ENCODE measurements at places on chromosomes 4 and X.
A peak's percentile ranks its signal among the peaks of the same experiment; 100 is the strongest.

DNA sequence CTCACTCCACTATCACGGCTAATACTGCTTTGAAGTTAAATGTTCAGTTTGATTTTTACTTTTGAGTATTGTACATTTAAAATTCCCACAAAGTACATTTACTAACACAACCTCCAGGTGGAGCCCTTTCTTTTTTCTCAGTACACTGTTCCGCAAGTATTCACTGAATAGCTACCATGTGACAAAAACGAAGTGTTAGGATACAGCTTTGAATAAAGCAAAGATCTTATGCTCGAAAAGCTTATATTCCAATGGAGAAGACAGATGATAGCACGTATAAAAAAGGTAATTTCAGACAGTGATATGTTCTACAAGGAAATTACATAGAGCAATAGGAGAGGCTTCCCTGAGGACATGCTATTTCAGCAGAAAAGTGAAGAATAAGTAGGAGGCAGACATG is 60.7 kb upstream of the ABCG2 start:
- H3K36me3 ChIP-seq, result no peaks in the 10 kb centered on the region
- no peak for DNase-seq

DNA sequence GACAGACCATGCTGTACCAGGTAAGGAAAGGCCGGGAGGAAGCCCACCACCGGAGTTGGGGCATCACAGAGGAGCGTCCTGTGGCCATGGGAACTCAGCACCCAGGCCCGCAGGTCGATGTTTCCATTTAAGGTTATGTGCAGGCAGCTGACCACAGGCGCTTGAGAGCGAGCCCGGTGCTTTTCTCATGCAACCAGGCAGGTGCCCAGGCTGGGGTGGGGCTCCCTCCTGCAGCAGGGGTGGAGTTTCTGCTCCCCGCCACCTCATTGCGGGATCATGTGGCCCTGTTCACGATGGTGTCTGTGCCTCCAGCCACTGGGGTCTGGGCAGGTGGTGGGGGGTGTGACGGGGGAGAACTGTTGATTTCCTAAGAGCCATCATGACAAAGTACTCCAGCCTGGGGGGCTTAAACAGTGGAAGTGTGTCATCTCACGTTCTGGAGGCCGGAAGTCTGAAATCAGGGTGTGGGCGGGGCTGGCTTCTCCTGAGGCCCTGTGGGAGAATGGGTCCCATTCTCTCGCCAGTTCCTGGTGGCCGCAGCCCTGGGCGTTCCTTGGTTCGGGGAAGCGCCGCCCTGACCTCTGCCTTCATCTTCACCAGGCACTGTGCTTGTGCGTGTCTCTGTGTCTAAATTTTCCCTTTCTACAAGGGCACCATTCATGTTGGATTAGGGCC is 60.9 kb downstream of the CPZ start:
- no peaks in the 10 kb centered on the region for H3K36me3 ChIP-seq
- DNase-seq, result peak; percentile 33
- H3K4me1 ChIP-seq, result no peaks in the 10 kb centered on the region
- H3K4me3 ChIP-seq, result no peak overlapping the region
- H3K27ac ChIP-seq, result no peak overlapping the region

DNA sequence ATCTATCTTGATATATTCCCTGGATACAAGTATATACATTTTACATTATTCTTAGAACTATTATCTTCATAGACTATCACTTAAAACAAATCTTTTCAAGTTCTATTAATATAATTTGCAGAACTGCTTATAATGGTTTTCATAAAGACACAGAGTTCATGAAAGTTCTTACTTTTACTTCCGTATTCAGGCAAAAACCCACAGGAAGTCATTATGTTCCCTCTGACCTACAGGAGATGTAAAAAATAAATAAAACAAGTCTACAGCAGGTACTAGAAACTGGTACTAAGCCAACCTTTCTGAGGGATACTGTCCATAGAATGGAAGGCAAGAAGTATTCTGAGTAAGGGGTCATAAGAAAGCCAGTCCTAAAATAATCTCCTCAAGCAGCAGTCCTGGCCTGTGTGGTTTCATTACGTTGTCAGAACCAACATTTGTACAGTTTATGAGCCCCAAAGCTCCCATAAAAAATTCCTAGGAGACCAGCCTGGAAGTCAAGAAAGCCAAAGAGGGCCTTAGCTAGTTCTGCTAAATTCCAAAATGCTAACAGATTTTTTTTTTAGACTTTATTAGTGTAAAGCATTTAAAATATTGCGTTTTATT is 68.6 kb downstream of the CAMK2D start:
- no peak overlapping the region for H3K27ac ChIP-seq
- peaks cover 3% of the 10 kb centered on the region for H3K36me3 ChIP-seq
- peaks cover 17% of the 10 kb centered on the region for H3K4me1 ChIP-seq
- H3K4me3 ChIP-seq, result no peak overlapping the region

GRCh38 chr4:43452948-43453347 is 560.4 kb downstream of the GRXCR1 start:
- no peak overlapping the region for H3K4me3 ChIP-seq
- no peaks in the 10 kb centered on the region for H3K27me3 ChIP-seq
- H3K4me1 ChIP-seq, result no peaks in the 10 kb centered on the region
- H3K27ac ChIP-seq, result no peak overlapping the region

GRCh38 chr4:81854406-81854805 is 382.7 kb upstream of the RASGEF1B start:
- no peak overlapping the region for H3K4me3 ChIP-seq
- H3K36me3 ChIP-seq, result peaks cover 8% of the 10 kb centered on the region
- H3K27ac ChIP-seq, result no peak overlapping the region
- DNase-seq, result no peak

- no peak for DNase-seq
- H3K4me3 ChIP-seq, result no peak overlapping the region
- H3K36me3 ChIP-seq, result no peaks in the 10 kb centered on the region
- no peaks in the 10 kb centered on the region for H3K27me3 ChIP-seq
- H3K27ac ChIP-seq, result no peak overlapping the region
- no peaks in the 10 kb centered on the region for H3K4me1 ChIP-seq
These were observed 233.9 kb downstream of the CHIC2 start for GRCh38 chr4:53830511-53830910.

- no peak for DNase-seq
- no peaks in the 10 kb centered on the region for H3K4me1 ChIP-seq
- H3K36me3 ChIP-seq, result no peaks in the 10 kb centered on the region
- H3K27me3 ChIP-seq, result no peaks in the 10 kb centered on the region
- no peak overlapping the region for H3K4me3 ChIP-seq
These were observed 76.2 kb upstream of the ESX1 start for GRCh38 chrX:104330966-104331365.

GRCh38 chrX:111868726-111869638 is 7.0 kb upstream of the TRPC5OS start:
- no peaks in the 10 kb centered on the region for H3K36me3 ChIP-seq
- H3K27ac ChIP-seq, result no peak overlapping the region
- peaks cover 11% of the 10 kb centered on the region for H3K4me1 ChIP-seq

- no peak overlapping the region for H3K27ac ChIP-seq
- no peak overlapping the region for H3K4me3 ChIP-seq
- no peak for DNase-seq
- H3K4me1 ChIP-seq, result no peaks in the 10 kb centered on the region
These were observed 75.3 kb downstream of the DHRSX start for GRCh38 chrX:2425286-2426071.

- H3K27me3 ChIP-seq, result no peaks in the 10 kb centered on the region
- H3K36me3 ChIP-seq, result peaks cover 3% of the 10 kb centered on the region
- no peak for DNase-seq
- H3K4me3 ChIP-seq, result no peak overlapping the region
These were observed 37.2 kb upstream of the NPFFR2 start for GRCh38 chr4:71994559-71994958.

DNA sequence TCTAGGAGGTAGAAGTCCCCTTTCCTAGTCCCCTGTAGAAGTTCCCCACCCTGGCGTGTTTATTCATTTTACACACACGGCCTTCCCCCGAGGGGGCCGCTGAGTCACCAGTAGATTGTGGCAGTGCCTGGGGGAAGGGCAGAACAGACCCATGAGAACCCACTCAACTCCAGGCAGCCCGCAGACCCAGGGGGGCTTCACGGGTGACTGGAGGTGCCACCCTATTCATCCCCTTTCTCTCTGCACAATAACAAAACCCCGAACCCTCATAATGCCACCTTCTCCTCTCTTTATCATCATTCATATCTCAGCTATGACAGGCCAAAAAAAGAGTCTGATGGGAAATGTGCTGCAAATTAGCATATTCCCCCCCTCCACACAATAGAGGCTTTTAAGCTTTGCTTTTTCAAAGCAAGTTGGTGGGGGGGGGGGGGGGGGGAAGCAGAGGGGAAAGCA is 20.4 kb upstream of the GPM6B start:
- no peaks in the 10 kb centered on the region for H3K36me3 ChIP-seq
- no peak overlapping the region for H3K4me3 ChIP-seq
- H3K27ac ChIP-seq, result no peak overlapping the region
- H3K27me3 ChIP-seq, result no peaks in the 10 kb centered on the region
- no peak for DNase-seq
- H3K4me1 ChIP-seq, result peaks cover 16% of the 10 kb centered on the region

DNA sequence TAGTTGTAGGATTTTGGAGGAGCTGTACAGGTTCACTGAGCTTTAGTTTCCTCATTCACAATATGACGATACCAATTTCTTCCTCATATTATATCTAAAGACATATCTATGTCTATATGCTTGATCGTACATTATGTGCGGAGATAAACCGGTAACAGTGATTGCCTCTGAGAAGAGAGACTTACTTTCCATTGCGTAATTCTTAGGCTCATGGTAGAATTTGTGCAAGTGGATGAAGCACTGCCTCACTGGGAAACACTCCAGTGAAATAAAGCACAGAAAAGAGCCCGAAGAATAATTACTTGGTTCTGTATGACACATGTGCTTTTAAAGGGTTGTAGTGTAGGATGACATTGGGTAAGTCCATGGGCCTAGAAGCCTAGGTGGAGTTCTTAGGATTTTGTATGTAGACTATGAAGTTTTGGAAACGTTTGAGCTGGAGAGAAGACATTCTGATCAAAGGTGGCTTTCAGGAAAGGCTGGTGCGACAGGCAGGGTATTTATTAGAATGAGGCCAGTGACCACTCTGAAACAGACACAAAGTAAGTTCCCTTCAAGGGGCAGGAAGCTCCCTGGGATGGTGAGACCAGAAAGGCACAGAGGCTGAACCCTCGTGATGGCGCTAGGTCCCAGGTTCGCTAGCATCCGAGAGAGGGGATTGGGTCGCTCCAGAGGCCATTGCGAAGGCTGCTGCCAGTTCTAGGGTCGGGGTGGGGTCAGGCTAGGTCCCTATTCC is 649 bp upstream of the VBP1 start:
- H3K36me3 ChIP-seq, result peaks cover 2% of the 10 kb centered on the region
- DNase-seq, result no peak
- peaks cover 1% of the 10 kb centered on the region for H3K27me3 ChIP-seq

GRCh38 chr4:14880805-14881204 is 121.5 kb upstream of the CPEB2 start:
- H3K27me3 ChIP-seq, result no peaks in the 10 kb centered on the region
- H3K4me1 ChIP-seq, result peaks cover 2% of the 10 kb centered on the region
- H3K36me3 ChIP-seq, result no peaks in the 10 kb centered on the region
- no peak overlapping the region for H3K27ac ChIP-seq
- no peak overlapping the region for H3K4me3 ChIP-seq

GRCh38 chr4:180860089-180860720 is 1383.0 kb upstream of the TENM3 start:
- H3K27ac ChIP-seq, result peak overlapping the region; percentile 83
- H3K4me3 ChIP-seq, result no peak overlapping the region
- peaks cover 4% of the 10 kb centered on the region for H3K36me3 ChIP-seq
- peak; percentile 30 for DNase-seq
- peaks cover 11% of the 10 kb centered on the region for H3K4me1 ChIP-seq

- no peak overlapping the region for H3K27ac ChIP-seq
- no peak for DNase-seq
- H3K36me3 ChIP-seq, result no peaks in the 10 kb centered on the region
- no peak overlapping the region for H3K4me3 ChIP-seq
These were observed 59.9 kb upstream of the IBSP start for GRCh38 chr4:87739494-87739893.

DNA sequence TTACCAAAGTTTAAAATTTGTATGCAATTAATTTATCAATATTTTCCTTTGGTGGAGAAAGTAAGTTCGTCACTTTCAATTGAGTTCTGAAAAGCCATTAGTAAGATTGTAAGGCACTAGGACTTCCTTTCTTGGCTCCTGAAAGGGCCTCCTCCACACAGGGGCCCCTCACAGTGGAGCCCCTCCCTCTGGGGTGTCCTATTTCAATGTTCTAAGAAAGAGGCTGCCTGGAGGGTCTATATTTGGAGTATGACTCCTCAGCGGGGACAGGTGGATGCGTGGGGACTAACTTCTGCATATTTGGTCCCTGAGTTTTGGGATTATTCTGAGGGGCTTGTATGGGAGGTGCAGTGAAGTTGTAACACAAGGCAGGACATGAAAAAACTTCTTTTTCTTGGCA is 1.6 kb upstream of the ARMCX4 start:
- no peaks in the 10 kb centered on the region for H3K27me3 ChIP-seq
- peak overlapping the region; percentile 3 for H3K4me3 ChIP-seq
- peaks cover 4% of the 10 kb centered on the region for H3K36me3 ChIP-seq
- peaks cover 14% of the 10 kb centered on the region for H3K4me1 ChIP-seq

GRCh38 chrX:133741303-133741702 is 244.1 kb downstream of the GPC3 start:
- H3K36me3 ChIP-seq, result peaks cover 14% of the 10 kb centered on the region
- H3K4me1 ChIP-seq, result peaks cover 14% of the 10 kb centered on the region
- DNase-seq, result no peak
- no peaks in the 10 kb centered on the region for H3K27me3 ChIP-seq

DNA sequence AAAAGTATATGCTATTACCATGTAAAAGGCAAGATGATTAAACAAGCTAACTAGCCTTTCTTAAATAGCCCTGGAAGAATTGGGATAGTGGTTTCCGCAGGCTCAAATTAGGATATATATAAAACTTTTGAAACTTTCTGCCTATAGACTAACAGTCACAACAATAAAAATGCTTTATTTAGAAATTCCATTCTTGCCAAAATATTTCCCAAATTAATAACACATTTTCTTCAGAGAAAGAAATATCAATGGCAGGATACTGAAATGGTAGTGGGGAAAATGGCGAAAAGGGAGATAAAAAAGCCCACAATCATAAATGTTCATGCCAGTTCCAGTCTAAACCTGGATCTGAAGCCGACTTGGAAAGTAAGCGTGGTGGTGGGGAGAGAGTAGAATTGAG is 56.0 kb downstream of the MAD2L1 start:
- no peak for DNase-seq
- peaks cover 4% of the 10 kb centered on the region for H3K36me3 ChIP-seq
- H3K27me3 ChIP-seq, result peaks cover 2% of the 10 kb centered on the region
- no peak overlapping the region for H3K27ac ChIP-seq
- H3K4me3 ChIP-seq, result no peak overlapping the region
- H3K4me1 ChIP-seq, result peaks cover 23% of the 10 kb centered on the region
